Left forelimb (tissue), 1 donor: ENCODE measurements at places on chromosomes 2 and 18.
A peak's percentile ranks its signal among the peaks of the same experiment; 100 is the strongest.

DNA sequence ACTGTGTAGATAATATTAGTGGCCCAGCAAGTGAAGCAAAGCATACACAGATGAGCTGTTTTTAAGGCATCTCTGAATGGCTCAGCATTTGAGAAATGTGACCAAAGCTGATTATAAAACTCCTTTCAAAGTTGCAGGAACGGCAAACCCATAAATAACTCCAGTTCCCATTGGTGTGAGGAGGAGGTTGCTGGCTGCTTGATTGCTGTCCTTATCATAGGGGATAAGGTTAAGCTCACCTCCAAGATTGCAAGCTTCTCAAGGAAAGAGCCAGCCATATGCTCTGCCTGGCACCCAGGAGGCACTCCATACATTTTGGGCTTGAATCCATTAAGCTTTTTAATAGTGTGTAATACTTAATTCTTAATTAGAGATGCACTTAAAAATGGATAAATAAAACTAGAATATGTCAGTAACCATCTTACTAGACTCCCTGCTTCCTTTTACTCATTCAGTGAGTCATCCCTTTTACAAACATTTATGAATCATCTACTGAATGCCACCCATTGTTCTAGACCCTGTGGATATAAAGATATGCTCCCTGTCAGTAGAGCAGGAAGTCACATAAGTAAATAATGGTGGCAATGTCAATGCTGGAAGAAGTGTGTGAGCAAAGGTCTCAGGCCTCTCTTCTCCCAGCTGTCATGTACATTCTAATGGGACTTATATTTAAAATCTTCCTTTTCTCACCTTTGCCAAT, 99.3 kb downstream of the SPATS2L start:
- DNase-seq: no peak

DNA sequence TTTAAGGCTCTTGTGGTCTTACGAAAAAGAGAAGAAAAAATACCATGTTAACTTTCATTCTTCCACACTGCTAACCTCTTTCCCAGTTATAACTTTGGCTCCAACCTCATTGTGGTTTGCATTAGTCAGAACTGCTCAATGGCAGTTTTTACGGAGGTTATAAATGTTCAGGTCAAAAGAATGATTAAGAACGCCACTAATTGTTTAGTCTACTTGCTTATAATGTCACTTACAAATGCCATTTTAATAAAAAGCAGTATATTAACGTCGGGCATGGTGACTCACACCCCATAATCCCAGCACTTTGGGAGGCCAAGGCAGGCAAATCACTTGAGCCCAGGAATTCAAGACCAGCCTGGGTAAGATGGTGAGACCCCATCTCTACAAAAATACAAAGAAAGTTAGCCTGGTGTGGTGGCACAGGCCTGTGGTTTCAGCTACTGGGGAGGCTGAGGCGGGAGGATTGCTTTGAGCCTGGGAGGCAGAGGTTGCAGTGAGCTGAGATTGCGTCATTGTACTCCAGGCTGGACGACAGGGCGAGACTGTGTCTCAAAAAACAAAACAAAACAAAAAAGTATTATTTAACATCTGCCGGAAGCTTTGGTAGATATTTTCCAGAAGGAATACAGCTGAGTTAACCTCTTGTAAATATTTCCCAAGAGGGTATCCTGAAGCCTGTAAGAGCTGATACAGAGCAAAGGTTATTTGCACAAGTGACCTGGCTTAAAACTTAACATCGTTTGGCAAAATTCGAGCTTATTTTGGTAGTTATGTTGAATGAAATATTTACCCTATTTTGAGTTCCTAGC, 5.1 kb downstream of the AGPS start:
- DNase-seq: no peak

GRCh38 chr2:61536180-61536571, 2.0 kb downstream of the XPO1 start:
- DNase-seq: no peak

GRCh38 chr2:168565112-168565511, 109.0 kb downstream of the CERS6 start:
- DNase-seq: no peak

DNA sequence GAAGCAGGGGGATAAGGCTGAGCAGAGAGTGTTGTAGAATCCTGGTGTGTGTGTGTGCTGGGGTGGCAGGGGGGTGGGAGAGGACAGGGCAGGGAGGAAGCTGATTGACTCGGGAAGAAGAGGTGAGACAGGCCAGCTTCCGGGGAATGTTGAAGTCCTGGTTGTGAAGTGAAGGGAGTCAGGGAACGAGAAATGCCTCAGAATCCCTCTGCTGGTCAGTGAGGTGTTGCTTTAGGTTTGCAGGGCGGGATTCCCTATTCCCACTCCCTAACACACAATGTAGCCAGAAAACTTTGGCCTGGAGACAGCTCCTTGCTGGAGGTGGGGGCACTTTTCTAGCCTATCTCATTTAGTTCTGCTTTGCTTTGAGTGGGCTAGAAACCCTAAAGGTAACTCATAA, 265.1 kb downstream of the HAUS1 start:
- no peak for DNase-seq

DNA sequence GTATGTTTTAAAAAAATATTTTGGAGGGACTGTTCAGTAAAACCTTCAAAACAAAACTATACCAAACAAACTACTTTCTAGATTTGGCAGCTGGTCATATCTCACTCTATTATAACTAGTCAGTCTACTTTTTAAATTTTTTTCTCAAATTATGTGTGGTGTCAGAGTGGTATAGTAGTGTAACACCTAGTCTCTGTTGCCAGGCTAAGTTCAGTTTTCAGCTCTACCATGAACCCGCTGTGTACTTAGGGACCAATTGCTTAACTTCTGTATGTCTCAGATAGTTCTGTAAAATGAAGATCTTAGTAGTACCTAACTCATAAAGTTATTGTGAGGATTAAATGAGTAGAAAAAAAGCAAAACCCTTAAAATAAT, 54.3 kb downstream of the GPD2 start:
- DNase-seq: no peak

DNA sequence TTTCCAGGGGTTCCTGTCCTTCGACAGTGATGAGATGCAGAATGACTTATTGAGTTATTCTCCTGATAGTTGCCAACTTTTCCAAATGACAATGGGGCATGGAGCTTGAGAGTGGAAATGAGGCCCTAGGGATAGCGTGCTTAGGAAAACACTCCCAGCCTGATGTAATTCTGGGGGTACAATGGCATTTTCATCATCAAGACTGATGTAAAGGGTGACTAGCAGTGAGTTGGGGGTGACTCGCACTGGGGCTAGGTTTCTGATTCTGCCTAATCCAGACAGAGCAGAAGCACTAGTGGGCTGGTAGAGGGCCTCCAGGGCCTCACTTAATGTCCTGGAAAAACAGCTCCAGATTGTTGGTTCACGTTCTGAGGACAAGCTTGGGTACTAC, 34.0 kb upstream of the IL37 start:
- no peak for DNase-seq

GRCh38 chr2:44349506-44349905, 11.8 kb downstream of the PREPL start:
- DNase-seq: no peak

GRCh38 chr2:151264157-151264825, 2.6 kb upstream of the RBM43 start:
- DNase-seq: no peak

GRCh38 chr2:207394812-207395534, 134.8 kb upstream of the CREB1 start:
- no peak for DNase-seq

DNA sequence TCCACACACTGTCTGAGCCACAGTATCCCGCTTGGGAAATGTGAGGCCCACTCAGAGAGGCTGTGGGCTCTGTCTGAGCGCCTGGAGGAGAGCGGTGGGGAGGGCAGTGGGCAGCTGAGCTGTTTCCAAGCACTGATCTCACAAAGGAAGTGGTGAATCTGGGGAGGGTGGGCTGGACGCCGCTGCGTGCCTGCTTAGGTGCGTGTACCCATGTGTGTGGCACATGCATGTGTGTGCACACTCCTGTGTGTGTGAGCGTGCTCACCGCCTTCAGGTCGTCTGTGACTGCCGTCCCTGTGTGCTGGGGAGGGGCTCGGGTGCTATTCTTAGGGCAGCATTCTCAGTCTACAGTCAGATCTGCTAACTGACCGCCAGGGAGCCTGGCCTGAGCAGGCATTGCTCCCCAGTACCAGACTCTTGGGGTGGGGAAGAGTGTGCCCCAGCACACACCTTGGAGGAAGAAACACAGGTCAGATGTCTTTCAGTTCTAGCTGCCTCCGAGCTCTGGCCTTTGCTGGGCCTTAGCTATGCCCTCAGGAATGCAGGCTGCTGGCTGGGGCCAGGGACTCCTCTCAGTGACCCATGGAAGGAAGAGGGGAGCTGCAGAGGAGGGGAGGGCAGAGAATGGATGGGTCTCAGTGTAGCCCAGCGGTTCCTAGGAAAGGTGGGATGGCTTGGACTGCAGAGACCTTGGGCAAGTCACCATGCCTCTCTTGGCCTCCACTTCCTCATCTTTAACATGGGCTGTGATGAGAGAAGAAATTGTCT, 31.4 kb downstream of the KCNIP3 start:
- no peak for DNase-seq

GRCh38 chr2:235320326-235320725, 173.5 kb upstream of the AGAP1 start:
- no peak for DNase-seq

GRCh38 chr2:84674586-84674985, 158.3 kb downstream of the DNAH6 start:
- no peak for DNase-seq

GRCh38 chr18:5995626-5996025, 100.3 kb upstream of the TMEM200C start:
- DNase-seq: no peak

DNA sequence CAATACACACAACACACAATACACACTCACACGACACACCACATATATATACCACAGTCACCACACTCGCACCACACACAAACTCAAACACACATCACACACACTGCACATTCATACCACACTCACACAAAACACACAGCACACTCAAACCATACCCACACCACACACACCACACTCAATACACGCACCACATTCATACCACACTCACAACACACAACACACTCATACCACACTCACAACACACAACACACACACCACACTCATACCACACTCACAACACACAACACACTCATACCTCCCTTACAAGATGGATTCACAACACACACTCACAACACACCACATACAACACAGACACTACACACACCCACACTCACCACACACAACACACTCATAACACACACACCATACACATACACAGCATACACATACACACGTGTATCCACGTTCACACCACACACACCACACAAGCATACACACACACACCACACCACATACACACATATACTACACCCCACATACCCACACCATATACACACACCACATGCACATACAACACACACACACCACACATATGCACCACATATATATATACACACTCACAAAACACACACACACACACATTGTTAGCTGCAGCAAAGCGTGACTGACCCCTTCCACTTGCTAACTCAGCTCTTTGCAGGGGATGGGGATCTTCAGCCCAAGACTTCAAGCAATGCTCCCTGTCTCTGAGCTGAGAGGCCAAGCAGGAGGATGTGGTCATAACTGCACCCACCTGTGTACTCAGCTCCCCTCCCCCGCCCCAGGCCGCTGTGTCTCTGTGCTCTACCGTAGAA, 59.0 kb downstream of the SDC1 start:
- peak; percentile 40 for DNase-seq

DNA sequence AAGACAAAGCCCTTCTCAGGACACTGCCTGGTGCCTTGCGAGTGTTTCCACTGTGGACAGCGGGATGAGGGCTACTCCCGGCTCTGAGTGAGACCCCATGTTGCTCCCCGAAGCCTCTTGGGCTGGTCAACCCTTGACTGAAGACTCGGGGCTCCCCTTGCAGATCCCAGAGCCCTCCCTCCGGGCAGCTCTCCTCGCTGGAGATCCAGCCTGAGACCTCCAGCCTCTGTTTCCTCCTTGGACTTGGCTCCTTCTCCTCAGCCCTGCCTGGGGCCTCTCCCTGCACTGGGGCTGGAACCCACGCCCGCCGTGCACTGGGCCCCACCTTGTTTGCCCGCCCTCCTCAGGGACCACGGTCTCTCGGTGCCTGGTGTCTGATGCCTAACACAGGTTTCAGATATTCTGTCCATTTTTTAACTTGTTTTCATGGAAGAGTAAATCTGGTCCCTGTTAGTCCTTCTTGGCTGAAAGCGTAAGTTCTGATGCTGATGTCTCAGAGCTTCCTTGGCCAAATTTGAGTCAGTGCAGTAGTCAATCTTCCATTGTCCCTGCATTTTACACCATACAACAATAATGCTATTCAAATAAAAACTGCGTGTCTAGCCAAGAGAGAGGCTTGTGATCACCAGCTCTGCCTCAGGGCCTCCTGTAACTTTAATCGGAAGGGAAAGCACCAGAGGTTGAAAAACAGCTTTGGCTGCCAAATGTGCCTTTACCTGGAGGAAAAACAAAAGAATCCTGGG, 139.3 kb upstream of the CTDP1 start:
- DNase-seq: peak; percentile 57

DNA sequence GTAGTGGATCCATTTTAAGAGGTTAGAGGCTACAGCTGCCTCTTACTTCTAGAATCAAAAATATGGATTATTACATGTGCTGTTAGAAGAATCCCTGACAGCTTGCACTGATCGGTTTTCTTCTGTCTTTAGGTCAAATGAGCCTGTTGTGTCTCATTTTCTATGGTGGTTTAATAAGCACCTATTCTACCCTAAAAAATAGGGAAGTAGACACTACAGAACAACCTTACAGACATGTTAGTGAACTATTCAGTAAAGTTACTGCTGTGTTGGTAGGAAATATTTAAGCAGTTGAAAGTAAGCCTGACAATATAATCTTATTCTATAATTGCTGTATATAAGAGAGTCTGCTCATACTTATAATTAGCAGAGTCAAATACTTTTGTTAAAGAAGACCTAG, 168.5 kb upstream of the NOSTRIN start:
- no peak for DNase-seq

DNA sequence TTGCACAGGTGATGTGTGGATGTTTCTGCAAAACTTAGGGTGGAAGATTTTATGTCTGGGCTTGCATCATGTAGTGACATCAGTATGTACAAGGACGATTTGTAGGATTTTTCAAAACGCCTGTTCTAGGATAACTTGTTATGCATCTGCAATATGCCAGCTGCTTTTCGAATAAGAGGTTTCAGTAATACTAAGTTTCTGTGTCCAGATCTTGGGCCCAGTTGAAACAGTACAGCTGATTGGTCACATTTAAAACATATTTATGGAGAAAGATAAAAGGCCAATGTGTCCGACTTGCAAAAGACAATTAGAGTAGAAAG, 1.2 kb downstream of the PTPN4 start:
- DNase-seq: no peak

- DNase-seq: no peak
These were observed 73.4 kb downstream of the ACTR2 start for GRCh38 chr2:65300761-65301711.

- peak; percentile 91 for DNase-seq
These were observed 993 bp downstream of the RBMS1 start for GRCh38 chr2:160492401-160493226.

- no peak for DNase-seq
These were observed 290.2 kb downstream of the ZNF385B start for GRCh38 chr2:179571252-179571651.

GRCh38 chr2:192194866-192195547, at the start of gene TMEFF2:
TMEFF2 (minus strand) TSS chr2:192194933; CDS start chr2:192194524, 409 bp downstream.
- peak; percentile 92 for DNase-seq
